ENCODE measurements at places on chromosomes 6 and 20.

DNA sequence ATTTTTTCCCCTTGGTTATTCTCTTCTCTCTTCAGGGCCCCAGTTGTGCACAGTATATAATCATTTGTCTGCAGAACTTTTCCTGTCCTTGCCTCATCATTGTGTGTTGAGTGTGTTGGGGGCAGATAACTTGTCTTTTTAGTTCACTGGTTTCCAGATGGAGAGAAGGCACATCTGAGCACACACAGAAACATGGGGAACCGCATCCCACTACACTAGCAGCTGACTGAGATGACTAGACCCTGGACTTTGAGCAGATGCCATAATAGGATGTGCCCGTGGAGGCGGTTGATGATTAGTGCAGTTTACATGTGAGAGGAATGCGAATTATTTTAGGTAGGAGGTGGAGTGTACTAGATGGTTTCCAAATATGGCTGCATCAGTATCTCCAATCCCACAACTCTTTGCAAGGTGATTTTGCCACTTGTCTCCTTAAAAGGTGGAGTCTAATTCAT is 26.5 kb upstream of the SH3BGRL2 start:
- DNase-seq = no peak

DNA sequence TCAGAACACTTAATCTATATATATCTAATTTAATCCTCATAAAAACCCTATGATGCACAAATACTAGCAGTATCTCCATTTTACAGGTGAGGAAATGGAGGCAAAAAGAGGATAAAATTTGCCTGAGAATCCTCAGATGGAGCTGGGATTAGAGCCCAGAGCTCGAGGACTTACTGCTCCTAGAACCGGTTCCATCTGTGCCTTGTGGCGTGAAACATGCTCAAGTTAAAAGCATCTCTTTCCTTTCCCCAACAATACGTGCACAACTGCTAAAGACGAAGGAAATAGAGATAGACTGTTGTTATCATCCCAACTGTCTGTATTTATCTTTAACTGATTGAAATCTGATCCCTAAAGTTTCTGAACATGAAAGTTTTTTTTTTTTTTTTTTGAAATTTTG is 367.6 kb upstream of the SOX4 start:
- no peak for DNase-seq

GRCh38 chr6:150788089-150788488 is 77.4 kb upstream of the MTHFD1L start:
- no peak for DNase-seq

DNA sequence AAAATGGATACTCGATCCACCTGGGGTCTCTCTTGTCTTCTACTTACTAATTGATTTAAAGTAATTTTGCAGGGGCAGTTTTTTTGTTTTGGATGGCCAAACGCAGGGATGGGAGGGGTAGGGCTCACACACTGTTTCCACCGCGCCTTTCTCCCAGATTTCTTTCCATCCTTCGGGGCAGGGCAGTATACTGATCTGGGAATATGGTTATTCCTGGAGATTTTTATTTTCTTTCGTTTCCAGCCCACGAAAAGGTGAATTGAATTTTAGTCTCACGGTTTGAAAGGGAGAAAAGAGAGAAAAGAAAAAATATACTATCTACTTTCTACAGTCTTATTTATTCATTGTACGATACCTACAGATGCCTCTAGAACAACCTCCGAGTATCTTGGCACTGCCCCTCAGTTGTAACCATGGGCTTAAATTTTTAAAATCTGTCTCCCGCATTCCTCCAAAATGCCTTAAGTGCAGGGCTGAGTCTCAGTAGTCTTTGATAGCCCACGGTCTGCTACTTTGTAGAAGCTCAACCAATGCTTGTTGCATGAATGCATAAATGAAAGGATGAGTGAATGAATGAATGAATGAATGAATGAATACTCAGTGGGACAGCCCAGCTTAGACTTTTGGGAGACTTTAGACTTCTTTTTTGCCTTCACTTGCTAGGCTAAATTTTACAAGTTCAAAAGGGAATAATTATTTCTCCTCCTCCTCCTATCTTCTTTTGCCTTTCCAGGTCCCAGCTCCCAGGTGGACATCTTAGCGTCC is 18.1 kb upstream of the TRIM27 start:
- no peak for DNase-seq

GRCh38 chr6:125524356-125524755 is 222.6 kb upstream of the HDDC2 start:
- no peak for DNase-seq

GRCh38 chr6:96234444-96234843 is 218.7 kb downstream of the FUT9 start:
- no peak for DNase-seq

GRCh38 chr20:56945057-56945456 is 316.0 kb downstream of the TFAP2C start:
- DNase-seq = no peak

GRCh38 chr20:63802469-63803240 is 28.4 kb downstream of the ZBTB46 start:
- DNase-seq = no peak

- DNase-seq = no peak
Measured at GRCh38 chr6:2034256-2034655, 211.1 kb downstream of the GMDS start.

DNA sequence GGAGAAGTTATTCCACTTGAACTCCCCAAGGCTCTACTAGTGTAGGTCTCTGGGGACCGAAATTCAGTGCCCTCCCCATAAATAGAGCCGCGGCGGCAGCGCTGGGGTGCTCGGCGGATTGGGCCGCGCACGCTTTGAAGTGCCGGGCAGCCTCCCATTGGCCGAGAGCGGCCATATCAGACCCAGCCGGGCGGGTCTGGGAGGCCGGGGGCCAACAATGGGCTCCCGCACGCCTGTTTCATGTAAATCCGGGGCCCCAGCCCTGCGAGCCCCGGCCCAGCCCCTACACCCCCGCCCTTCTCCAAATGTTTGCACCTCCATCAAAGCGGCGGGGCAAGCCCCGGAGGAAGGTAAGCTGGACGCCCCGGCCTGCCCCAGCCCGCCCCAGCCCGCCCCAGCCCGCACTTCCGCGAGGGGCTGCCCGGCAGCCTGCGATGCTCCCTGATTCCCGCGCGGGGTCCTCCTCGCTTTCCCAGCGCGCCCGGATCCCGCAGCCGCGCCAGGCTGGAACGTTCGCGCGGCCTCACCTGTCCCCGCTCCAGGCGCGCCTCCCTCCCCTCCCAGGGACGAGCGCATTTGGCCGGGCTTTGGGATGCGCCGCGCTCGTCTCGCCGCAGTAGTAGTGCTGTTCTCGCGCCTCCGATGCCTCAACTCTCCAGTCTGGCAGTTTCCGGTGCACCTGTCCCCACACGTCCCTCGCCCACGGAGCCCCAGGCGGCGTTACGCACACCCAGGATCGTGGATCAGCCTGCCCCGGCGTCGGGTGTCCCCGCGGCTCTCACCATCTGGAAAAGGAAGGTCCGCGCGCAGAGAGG is at the start of gene TBXT:
Gene TBXT, minus strand, starts transcription at position 51 of the 815 bp plus-strand sequence. CDS start 260 bp downstream, outside the sequence.
- DNase-seq = no peak
